Natural killer cell (primary cell): ENCODE measurements at places on chromosomes 7 and 10. TPM values are rescaled to one million over a fixed set of nuclear protein-coding genes. Genes with fewer than 3 reads are reported as not detected.

Gene ENTPD7
- total RNA-seq = 3.7 TPM

- no peak overlapping the region for H3K4me3 ChIP-seq
- no peak for DNase-seq
- H3K36me3 ChIP-seq = no peaks in the 10 kb centered on the region
- H3K27ac ChIP-seq = no peak overlapping the region
- H3K4me1 ChIP-seq = no peaks in the 10 kb centered on the region
Observed at GRCh38 chr7:111953611-111954010, 252.6 kb downstream of the DOCK4 start.

- H3K4me3 ChIP-seq = no peak overlapping the region
- no peaks in the 10 kb centered on the region for H3K36me3 ChIP-seq
- H3K27me3 ChIP-seq = no peaks in the 10 kb centered on the region
- H3K4me1 ChIP-seq = peaks cover 13% of the 10 kb centered on the region
- no peak for DNase-seq
Observed at GRCh38 chr10:124595143-124595883, 133.7 kb downstream of the LHPP start.

- H3K4me3 ChIP-seq = no peak overlapping the region
- no peaks in the 10 kb centered on the region for H3K4me1 ChIP-seq
- no peak for DNase-seq
- no peak overlapping the region for H3K27ac ChIP-seq
Observed at GRCh38 chr7:44184206-44184872, 4.9 kb downstream of the GCK start.

- no peaks in the 10 kb centered on the region for H3K4me1 ChIP-seq
- peaks cover 2% of the 10 kb centered on the region for H3K27me3 ChIP-seq
- no peak overlapping the region for H3K4me3 ChIP-seq
- no peak for DNase-seq
Observed at GRCh38 chr10:91367127-91367531, 43.0 kb upstream of the HECTD2 start.

GRCh38 chr10:14243221-14243620 is 87.5 kb downstream of the FRMD4A start:
- no peak overlapping the region for H3K4me3 ChIP-seq
- no peaks in the 10 kb centered on the region for H3K36me3 ChIP-seq
- H3K4me1 ChIP-seq = no peaks in the 10 kb centered on the region
- no peak for DNase-seq
- no peaks in the 10 kb centered on the region for H3K27me3 ChIP-seq
- H3K27ac ChIP-seq = no peak overlapping the region

- DNase-seq = no peak
- H3K4me1 ChIP-seq = peaks cover 31% of the 10 kb centered on the region
- H3K27ac ChIP-seq = no peak overlapping the region
- no peaks in the 10 kb centered on the region for H3K36me3 ChIP-seq
- H3K27me3 ChIP-seq = no peaks in the 10 kb centered on the region
- no peak overlapping the region for H3K4me3 ChIP-seq
Observed at GRCh38 chr10:70499836-70500167, 21.2 kb downstream of the PALD1 start.

GRCh38 chr7:50771120-50772002 is 11.3 kb downstream of the GRB10 start:
- no peak overlapping the region for H3K27ac ChIP-seq
- DNase-seq = no peak
- no peak overlapping the region for H3K4me3 ChIP-seq
- no peaks in the 10 kb centered on the region for H3K4me1 ChIP-seq

Gene C7orf57
- total RNA-seq = not detected

GRCh38 chr10:74575912-74576311 is 250.5 kb upstream of the KAT6B start:
- no peaks in the 10 kb centered on the region for H3K27me3 ChIP-seq
- H3K4me3 ChIP-seq = no peak overlapping the region
- H3K36me3 ChIP-seq = no peaks in the 10 kb centered on the region
- H3K27ac ChIP-seq = no peak overlapping the region

Gene PRLHR
- not detected for total RNA-seq

Gene ZC3HAV1L
- 2.3 TPM for total RNA-seq

GRCh38 chr7:159211540-159212182 is 67.0 kb upstream of the VIPR2 start:
- no peaks in the 10 kb centered on the region for H3K36me3 ChIP-seq
- no peak overlapping the region for H3K4me3 ChIP-seq
- H3K27me3 ChIP-seq = no peaks in the 10 kb centered on the region
- DNase-seq = no peak
- no peak overlapping the region for H3K27ac ChIP-seq
- peaks cover 15% of the 10 kb centered on the region for H3K4me1 ChIP-seq

Gene PON3
- not detected for total RNA-seq

GRCh38 chr10:97159646-97160305 is 26.0 kb downstream of the SLIT1 start:
- H3K27ac ChIP-seq = no peak overlapping the region
- no peaks in the 10 kb centered on the region for H3K4me1 ChIP-seq
- no peaks in the 10 kb centered on the region for H3K27me3 ChIP-seq
- H3K36me3 ChIP-seq = no peaks in the 10 kb centered on the region
- DNase-seq = no peak

DNA sequence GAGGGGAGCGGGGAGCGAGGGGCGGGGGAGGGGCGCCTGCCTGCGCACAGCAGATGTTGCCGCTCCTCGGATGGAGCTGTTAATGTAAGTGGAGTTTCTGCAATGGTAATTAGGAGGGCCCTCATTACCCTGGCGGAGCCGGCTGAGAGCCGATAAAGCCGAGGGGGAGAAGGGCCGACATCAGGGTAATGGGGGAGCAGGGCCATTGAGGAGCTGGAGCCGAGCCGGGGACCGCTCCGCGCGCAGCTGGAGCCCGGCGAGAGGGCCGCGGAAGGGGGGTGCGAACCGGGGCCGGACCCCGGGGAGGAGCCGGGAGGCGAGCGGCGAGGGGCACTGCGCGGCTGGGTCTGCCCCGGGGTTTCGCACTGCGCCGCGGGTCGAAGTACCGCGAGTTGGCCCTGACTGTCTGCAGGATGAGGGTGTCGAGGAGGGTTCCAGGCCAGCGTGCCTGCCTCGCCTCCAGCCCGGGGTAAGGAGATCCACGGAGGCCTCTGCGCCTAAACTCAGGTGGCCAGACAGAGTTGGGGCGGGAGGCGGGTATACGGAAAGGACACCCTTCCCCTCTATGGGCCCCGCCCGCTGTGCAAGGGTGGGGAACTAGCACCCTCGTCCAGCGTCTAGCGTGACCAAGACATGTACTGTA is 55.0 kb upstream of the LBX1 start:
- H3K27me3 ChIP-seq = peaks cover 43% of the 10 kb centered on the region
- no peaks in the 10 kb centered on the region for H3K4me1 ChIP-seq
- no peaks in the 10 kb centered on the region for H3K36me3 ChIP-seq
- no peak overlapping the region for H3K4me3 ChIP-seq
- no peak for DNase-seq

- H3K27me3 ChIP-seq = no peaks in the 10 kb centered on the region
- no peaks in the 10 kb centered on the region for H3K36me3 ChIP-seq
- no peak overlapping the region for H3K4me3 ChIP-seq
- no peak overlapping the region for H3K27ac ChIP-seq
- DNase-seq = no peak
Observed at GRCh38 chr10:63788152-63788821, 267.1 kb downstream of the REEP3 start.

Gene MSS51
- total RNA-seq = 3.1 TPM

Gene ABCF2
- total RNA-seq = 26.1 TPM

Gene EVX1
- not detected for total RNA-seq

Gene FAM221A
- total RNA-seq = 7.4 TPM

Gene NCAPG2
- 14.1 TPM for total RNA-seq

GRCh38 chr10:24575481-24576002 is 148.1 kb downstream of the ARHGAP21 start:
- H3K4me1 ChIP-seq = no peaks in the 10 kb centered on the region
- H3K36me3 ChIP-seq = no peaks in the 10 kb centered on the region
- H3K27me3 ChIP-seq = no peaks in the 10 kb centered on the region
- H3K27ac ChIP-seq = no peak overlapping the region
- DNase-seq = no peak
- H3K4me3 ChIP-seq = no peak overlapping the region

Gene HIPK2
- 144 TPM for total RNA-seq

- no peaks in the 10 kb centered on the region for H3K4me1 ChIP-seq
- H3K4me3 ChIP-seq = no peak overlapping the region
- no peaks in the 10 kb centered on the region for H3K36me3 ChIP-seq
- DNase-seq = no peak
Observed at GRCh38 chr7:34311591-34311990, 346.4 kb upstream of the NPSR1 start.

Gene NOM1
- 22.5 TPM for total RNA-seq

DNA sequence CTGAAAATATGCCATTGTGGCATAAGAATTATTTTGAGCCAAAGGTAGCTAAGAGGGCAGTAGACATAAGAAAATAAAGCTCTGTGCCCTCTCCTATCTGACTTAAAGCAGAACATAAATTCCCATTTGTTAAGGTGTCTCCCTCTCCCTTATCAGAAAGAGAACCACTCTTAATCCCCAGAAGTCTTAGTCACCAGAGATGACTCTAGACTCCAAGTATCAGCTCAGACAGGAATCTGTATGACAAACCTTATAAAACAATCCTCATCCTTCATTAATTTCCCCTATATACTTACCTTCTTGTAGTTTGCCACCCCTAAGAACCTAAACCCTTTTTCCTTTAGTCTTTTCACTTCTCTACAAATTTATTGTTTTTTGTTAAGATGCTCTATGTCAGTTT is 21.8 kb upstream of the PIP4K2A start:
- DNase-seq = no peak
- H3K27ac ChIP-seq = no peak overlapping the region
- H3K36me3 ChIP-seq = no peaks in the 10 kb centered on the region
- no peaks in the 10 kb centered on the region for H3K4me1 ChIP-seq
- no peaks in the 10 kb centered on the region for H3K27me3 ChIP-seq

Gene SFRP5
- total RNA-seq = not detected

- no peaks in the 10 kb centered on the region for H3K36me3 ChIP-seq
- peaks cover 35% of the 10 kb centered on the region for H3K4me1 ChIP-seq
- no peak overlapping the region for H3K27ac ChIP-seq
- peaks cover 33% of the 10 kb centered on the region for H3K27me3 ChIP-seq
- DNase-seq = no peak
- no peak overlapping the region for H3K4me3 ChIP-seq
Observed at GRCh38 chr7:2688409-2689342, 674 bp downstream of the AMZ1 start.

Gene ARHGEF35
- total RNA-seq = 1.2 TPM

GRCh38 chr7:110373416-110373815 is 717.5 kb upstream of the LRRN3 start:
- DNase-seq = no peak
- H3K27me3 ChIP-seq = no peaks in the 10 kb centered on the region
- no peaks in the 10 kb centered on the region for H3K36me3 ChIP-seq
- no peak overlapping the region for H3K27ac ChIP-seq
- no peak overlapping the region for H3K4me3 ChIP-seq

GRCh38 chr10:31709028-31709427 is 219.6 kb downstream of the ARHGAP12 start:
- H3K27ac ChIP-seq = no peak overlapping the region
- no peak overlapping the region for H3K4me3 ChIP-seq
- no peaks in the 10 kb centered on the region for H3K36me3 ChIP-seq
- no peaks in the 10 kb centered on the region for H3K27me3 ChIP-seq
- H3K4me1 ChIP-seq = peaks cover 27% of the 10 kb centered on the region
